ENCODE measurements at places on chromosomes 12 and 14.

DNA sequence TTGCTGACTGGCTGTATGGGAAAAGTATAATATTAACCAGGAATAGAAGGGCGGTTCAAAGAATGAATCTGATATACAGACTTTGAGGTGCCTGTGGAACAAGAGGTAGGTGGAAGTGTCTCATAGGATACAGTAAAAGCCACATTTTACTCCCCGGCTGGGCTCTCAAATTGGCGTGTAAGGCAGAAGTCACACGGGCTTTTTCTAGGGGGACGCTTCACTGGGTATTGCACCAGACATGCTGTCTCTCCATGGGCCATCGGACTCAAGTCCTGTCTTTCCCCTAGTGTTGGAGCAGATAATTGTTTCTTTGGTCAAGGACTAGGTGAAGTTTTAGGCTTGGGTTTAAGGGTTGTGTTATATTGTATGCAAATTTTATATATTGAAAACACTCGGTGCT lies 9.1 kb downstream of the TMCC3 start:
- no peak for DNase-seq

- DNase-seq: no peak
Measured at GRCh38 chr14:24461336-24461735, 18.8 kb upstream of the SDR39U1 start.

GRCh38 chr14:103695296-103696069 lies 19.8 kb downstream of the XRCC3 start:
- no peak for DNase-seq

DNA sequence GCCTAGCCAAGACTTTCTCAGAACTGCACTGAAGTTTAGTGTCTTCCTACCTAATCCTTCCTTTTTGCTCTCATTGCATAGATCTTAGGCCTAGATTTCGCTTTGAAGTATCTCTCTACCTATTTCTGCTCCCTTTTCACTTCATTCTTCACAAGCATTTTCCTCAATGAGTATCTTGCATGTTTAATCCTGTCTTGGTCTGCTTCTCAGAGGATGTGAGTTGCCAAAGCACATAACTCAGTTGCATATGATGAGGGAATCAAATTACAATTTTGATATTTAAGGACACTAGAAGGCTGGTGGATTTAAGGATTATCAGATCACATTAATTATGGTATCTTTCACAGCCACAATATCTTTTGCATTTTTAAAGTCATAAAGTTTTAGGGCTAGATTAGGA lies 195.5 kb upstream of the DAAM1 start:
- no peak for DNase-seq

- no peak for DNase-seq
Measured at GRCh38 chr12:123573870-123574269, 10.5 kb upstream of the TMED2 start.

- peak; percentile 64 for DNase-seq
Measured at GRCh38 chr12:74890237-74890599, 319.4 kb downstream of the KCNC2 start.

GRCh38 chr12:100840748-100841147 lies 46.2 kb downstream of the ANO4 start:
- no peak for DNase-seq

- DNase-seq: peak; percentile 77
Measured at GRCh38 chr12:50764286-50765094, 589 bp downstream of the ATF1 start.

- no peak for DNase-seq
Measured at GRCh38 chr14:56797569-56798446, 12.5 kb downstream of the OTX2 start.

GRCh38 chr12:22047494-22047893 lies 1.5 kb downstream of the CMAS start:
- no peak for DNase-seq

- no peak for DNase-seq
Measured at GRCh38 chr14:75531256-75531655, 9.0 kb downstream of the BATF start.

DNA sequence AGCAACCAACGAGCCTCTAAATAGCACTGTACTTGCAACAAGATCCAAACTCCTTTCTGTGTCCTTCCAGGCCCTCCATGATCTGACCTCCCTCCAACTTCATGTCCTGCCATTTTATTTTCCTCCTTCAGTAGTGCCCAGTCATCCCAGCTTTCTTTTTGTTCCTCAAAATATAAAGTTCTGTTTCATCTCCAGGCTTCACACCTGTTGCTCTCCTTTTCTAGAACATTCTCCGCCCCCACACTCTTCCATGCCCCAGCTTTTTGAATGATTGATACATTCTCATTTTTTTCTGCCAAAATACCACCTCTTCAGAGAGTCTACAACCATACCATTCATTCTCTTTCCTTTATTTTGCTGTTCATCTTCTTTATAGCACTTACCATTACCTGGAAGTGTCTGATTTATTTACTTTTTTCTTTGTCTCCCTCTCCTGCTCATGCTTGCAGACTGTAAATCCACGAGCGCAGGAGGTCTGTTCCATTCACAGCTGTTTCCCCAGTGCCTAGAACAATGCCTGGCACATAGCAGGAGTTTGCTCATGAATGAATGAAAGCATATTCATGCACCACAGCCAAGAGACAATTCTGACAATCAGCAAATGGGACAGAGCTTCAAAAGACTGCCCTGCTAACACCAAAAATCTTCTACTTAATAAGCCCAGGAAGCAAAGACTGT lies 296.4 kb downstream of the RPAP3 start:
- DNase-seq: no peak

- no peak for DNase-seq
Measured at GRCh38 chr14:93772263-93772662, 16.0 kb downstream of the PRIMA1 start.

- no peak for DNase-seq
Measured at GRCh38 chr12:18345021-18345735, 83.9 kb downstream of the PIK3C2G start.

DNA sequence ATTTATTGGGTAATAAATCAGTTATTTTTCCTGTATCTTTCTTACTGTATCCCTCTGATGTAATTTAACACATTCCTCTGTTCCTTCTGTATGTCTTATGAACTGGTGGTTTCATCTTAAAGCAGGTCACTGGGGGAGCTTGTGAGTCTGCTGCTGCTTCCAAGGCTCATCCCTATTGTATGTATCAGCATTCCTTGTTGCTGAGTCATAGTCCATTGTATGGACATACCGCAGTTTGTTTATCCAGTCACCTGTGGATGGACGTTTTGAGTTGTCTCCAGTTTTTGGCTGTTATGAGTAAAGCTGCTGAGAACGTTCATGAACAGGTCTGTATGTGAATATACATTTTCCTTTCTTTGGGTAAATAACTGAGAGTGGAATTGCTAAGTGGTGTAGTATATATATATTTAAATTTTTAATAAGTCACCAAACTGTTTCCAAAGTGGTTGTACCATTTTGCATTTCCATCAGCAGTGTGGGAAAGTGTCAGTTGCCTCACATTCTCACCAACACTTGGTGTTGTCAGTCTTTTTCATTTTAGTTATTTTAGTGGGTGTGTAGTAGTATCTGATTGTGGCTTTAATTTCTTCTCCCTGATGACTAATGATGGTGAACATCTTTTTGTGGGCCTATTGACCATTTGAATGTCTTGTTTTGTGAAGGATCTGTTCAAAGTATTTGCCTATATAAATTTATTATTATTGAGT lies 82.7 kb downstream of the BEGAIN start:
- no peak for DNase-seq

- no peak for DNase-seq
Measured at GRCh38 chr12:92468358-92469020, 234.3 kb upstream of the PLEKHG7 start.

DNA sequence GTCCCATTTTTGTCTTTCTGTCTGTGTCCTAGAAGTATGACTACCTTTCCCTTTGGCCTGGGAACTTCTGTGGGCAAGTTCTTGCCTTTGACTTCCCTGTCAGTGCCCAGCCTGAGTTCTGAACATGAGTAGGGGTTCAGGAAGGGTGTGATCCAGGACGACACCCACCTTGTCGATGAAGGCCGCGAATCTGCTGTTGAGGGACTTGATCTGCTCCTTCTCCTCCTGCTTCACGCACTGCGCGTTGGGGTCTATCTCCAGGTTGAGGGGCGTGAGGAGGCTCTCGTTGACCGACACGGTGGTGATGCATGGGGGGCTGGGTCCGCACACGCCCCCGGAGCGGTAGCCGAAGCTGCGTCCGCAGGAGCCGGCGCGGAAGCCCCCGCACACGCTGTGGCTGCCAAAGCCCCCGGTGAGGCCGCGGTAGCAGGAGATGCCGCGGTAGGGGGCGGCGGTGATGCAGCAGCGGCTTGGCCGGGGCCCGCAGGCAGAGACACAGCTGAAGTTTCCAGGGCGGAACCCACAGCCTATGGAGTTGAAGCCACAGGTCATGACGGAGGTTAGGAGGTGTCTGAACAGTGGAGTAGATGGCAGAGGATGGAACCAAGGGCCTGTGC lies at the start of gene KRT83:
Gene KRT83, minus strand, starts transcription at position 615 of the 617 bp plus-strand sequence. Its CDS starts 63 bp downstream, at position 552.
- DNase-seq: no peak

DNA sequence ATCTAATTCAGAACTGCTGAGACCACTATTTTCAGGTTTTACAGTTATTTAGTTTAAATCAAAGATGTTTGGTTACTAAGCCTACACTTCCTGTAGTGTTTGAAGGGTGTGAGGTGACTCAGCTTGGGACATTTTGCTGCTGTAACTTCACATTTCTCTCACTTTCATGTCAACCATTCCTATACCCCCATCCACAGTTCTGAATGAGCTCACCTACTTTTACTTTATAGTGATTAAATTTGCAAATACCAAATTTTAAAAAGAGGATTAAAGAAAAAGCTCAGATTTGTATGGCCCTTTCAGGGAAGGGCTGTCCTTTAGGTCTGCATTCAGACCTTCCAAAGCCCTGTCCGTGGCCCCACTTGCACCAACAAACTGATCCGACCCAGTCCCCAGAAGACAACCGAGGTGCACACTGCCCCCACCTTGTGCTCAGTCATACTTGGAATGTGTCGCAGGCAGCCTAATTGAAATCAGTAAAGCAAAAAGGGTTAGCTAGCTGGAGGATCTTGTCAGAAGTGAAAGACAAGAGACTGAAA lies 174.4 kb downstream of the MON2 start:
- peak; percentile 58 for DNase-seq

- no peak for DNase-seq
Measured at GRCh38 chr12:102408487-102409297, 71.7 kb downstream of the IGF1 start.

GRCh38 chr12:84919271-84919670 lies 6.7 kb upstream of the SLC6A15 start:
- no peak for DNase-seq

GRCh38 chr14:25111061-25111601 lies 61.2 kb upstream of the STXBP6 start:
- DNase-seq: peak; percentile 61

DNA sequence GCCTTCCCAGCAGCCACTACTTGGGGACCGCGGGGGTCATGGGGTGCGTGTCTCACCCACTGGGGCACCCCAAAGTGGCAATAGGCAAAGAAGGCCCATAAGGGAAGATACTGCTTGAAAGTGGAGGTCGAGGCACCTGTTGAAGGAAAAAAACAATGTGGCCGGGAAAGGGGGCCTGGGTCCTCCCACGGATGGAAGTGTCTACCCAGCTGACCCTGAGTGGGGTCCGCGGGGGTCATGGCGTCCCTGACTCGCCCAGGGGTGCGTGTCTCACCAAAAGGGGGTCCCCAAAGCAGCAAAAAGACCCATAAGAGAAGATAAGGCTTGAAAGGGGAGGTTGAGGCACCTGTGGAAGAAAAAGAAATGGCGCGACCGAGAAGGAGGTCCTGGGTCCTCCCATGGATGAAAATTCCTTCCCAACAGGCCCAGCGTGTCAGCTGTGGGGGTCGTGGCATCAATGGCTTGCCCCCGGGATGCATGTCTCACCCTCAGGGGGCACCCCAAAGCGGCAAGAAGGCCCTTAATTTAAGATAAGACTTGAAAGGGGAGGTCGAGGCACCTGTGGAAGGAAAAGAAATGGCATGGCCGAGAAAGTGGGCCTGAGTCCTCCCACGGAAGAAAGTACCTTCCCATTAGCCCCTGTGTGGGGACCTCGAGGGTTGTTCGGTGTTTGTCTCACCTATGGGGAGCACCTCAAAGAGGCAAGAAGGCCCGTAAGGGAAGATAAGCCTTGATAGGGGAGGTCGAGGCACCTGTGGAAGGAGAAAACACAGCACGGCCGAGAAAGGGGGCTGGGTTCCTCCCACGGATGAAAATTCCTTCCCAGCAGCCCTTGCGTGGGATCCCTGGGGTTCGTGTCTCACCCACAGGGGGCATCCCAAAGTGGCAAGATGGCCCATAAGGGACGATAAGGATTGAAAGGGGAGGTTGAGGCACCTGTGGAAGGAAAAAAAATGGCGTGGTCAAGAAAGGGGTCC lies 266.0 kb downstream of the ALG10 start:
- no peak for DNase-seq

GRCh38 chr14:95770777-95771176 lies 56.9 kb upstream of the TCL1A start:
- DNase-seq: no peak

GRCh38 chr12:7856516-7856915 lies 16.2 kb downstream of the SLC2A14 start:
- DNase-seq: no peak

DNA sequence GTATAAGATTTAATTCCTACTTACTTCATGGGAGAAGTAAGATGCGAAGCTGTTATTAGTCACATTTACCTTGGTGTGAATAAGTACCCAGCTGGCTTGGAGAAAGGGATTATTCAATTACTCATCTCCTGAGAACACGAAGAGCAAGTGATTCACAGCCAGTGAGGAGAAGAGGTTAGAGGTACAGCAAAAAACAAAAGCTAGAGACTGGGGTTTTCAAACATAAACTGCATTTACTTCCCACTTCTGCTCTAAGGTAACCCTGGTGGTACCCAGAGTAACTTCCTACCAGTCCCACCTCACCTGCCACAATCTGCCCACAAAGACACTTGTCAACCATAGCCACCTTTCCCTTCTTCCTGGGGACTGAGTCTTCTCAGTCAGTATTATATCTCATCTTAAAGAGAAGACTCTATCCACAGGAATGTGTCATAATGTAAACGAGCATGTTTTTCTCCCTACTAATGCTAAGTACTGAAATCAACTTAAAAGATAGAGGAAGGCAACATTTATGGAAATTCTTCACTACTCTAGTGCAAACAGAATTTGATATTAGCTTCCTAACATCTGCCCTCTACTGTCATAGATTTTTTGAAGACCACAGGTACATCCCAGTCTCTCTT lies 6.0 kb upstream of the IL22 start:
- no peak for DNase-seq

- no peak for DNase-seq
Measured at GRCh38 chr14:61213920-61214319, 67.2 kb downstream of the TMEM30B start.

GRCh38 chr14:77131871-77132486 lies 9.6 kb downstream of the ZDHHC22 start:
- DNase-seq: no peak

GRCh38 chr12:123723765-123724164 lies 11.6 kb downstream of the ATP6V0A2 start:
- DNase-seq: no peak

DNA sequence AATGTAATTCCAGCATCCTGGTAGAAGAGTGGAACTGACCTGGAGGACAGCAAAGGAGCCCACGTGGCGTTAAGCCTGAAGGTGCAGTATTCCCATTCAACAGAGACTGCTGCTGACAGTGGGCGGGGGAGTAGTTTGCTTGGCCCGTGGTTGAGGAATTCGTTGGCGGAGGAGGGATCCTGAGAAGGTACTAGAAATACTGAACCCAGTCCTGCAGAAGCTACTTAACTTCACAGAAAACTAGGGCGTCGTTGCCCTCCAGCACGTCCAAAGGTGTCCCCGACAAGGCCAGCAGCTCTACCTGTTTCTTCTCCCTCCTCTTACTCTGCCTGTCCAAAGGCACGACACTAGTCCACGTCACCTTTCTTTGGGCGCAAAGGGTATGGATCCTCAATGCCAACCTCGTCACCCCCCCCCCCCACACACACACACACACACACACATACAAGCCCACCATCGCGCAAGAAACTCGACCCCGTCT lies 303 bp downstream of the PUS7L start:
- peak; percentile 36 for DNase-seq

GRCh38 chr12:2076196-2076570 lies 23.4 kb downstream of the CACNA1C start:
- peak; percentile 35 for DNase-seq

Data from AG08396 (cell line).